ENCODE measurements at places on chromosomes 16 and 17. TPM values are rescaled to one million over a fixed set of nuclear protein-coding genes. Genes with fewer than 3 reads are reported as not detected.
A peak's percentile ranks its signal among the peaks of the same experiment; 100 is the strongest.

The STX1B gene
- polyA plus RNA-seq, result not detected

The KRTAP1-1 gene
- polyA plus RNA-seq, result not detected

The TBC1D3H gene
- not detected for polyA plus RNA-seq

GRCh38 chr16:11430601-11431317 lies 85.5 kb downstream of the RMI2 start:
- no peak for DNase-seq

GRCh38 chr17:42422412-42422957 lies 571 bp downstream of the CAVIN1 start:
- peak; percentile 56 for DNase-seq

The GRIN2A gene
- 0.19 TPM for polyA plus RNA-seq

DNA sequence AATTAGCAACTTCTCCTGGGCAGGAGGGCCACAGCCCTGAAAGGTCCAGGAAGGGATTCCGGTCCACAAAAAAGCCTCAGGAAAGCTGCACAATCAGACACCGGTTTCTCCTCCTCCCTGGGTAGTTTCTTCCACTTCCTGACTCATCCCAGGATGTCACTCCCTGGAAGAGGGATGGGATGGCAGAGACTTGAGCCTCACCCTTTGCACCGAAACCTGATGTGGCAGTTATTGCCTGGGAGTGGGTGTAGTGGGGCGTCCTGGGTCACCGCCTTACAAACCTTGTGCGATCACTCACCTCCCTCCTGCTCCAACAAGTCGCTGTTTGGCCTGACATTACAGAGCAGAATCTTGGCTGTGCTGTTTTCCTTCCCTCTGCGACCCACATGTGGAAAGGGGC lies 70.8 kb downstream of the LYRM1 start:
- no peak for DNase-seq

DNA sequence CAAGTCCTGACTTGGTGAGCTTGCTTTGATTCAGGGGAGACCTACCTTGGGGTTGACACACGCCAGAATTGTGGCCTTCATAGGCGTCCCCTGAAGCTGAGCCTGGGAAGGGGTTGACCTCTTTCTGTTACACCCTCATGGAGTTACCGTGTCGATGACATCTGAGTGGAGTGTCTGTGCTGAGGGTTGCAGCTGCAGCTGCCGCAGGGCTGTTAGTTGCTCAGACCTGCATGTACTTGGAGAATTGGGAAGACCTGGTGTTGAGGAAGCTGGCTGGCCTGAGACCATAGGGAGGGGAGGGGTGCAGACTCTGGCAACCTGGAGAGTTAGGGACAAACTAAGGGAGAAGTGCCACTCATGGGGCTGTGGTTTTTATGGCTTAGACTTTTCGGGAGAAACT lies 9.6 kb downstream of the GSE1 start:
- DNase-seq, result no peak

The SMPD3 gene
- 47.0 TPM for polyA plus RNA-seq

The VTN gene
- polyA plus RNA-seq, result 2.4 TPM

DNA sequence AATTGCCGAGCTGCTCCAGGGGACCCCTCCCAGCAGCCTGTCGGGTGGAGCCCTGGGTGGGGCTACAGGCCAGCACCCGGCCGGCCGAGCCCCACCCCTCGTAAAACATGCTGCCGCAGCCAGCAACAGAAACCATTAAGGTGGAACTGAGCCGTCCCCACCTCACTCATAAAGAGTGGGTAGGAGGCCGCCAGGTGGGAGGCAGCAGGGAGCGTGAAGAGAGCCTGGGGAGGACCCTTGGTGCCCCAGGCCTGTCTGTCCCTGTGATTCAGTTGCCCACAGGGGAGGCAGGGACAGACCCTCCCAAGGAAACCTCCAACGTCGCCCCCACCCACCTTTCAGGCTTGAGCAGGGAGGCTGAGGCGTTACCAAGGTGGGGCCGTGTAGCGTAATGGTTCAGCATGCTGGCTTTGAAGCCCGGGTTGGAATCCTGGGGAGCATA lies 8.4 kb downstream of the FOXN1 start:
- DNase-seq, result peak; percentile 58

DNA sequence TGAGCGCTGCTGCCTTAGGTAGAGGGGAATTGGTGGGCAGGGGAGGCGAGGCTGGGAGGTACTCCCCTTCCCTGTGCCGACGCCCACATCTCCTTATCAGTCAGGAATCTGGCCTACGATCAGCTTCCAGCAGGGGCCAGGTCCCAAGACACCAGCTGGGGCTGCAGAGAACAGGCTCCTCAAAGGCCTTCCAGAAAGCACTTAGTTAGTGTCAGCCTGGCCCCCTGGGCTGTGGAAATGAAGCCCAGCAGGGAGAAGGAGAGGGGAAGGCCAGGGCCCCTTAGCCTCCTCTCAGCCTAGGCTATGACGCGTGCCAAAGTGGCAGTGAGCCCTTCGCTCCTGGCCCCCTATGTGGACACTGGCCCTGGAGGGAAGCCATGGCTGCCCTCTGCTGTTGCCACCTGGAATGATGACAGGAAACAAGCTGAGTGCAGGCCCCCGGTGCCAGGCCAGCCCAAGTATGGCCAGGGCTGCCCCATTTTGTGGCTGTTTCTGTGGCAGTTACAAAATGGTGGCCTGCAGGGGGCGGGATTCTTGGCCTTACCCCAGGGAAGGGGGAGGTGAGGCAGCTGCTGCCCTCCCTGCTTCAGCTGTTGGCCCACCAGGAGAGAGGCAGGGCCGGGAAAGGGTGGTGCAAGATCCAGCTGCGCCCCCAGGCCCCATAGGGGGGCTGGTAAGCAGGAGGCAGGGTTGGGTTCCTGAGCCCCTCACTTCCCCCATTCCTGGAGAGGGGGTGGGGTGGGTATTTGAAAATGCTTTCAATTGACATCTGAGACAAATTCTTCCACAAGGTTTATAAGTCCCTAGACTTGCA lies 11.3 kb downstream of the TBX4 start:
- no peak for DNase-seq

DNA sequence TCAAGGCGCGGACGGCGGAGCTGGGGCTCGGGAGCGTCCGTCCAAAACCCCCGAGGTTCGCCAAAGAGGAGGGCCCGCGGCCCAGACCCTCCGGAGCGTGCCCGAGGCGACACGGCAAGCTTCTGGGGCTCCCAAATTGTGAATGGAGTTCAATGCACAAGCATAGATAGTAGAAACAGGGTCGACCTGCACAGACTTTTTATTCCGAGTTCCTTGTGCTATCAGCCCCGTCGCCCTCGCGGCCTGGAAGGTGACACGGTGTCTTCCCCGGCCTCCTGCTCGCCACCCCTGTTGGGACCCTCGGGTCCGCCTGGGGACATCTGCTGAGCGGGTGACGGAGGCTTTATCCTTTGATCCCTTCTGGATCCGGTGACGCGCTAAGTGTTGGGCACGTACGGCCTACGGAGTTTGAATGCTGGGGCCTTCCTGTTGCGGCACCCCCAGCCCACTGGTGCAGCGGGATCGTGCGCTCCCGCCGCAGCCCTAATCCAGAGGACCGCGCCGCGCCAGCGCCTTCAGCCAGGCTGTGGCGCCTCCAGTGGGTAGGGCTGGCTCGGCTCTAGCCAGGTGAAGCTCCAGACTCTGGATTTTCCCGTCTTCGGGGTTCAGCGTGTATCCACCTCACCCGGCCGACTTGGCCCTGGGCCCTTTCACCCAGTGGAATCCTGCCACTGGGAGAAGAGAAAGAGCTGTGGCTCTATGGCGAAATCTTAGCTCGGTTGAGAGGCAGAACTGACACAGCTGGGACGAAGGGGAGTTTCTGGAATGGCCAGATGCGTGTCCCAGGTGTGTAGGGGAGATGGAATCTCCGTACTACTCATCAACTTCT lies 17.0 kb upstream of the NTN1 start:
- no peak for DNase-seq

GRCh38 chr17:30597776-30598288 lies 120.6 kb downstream of the GOSR1 start:
- no peak for DNase-seq

DNA sequence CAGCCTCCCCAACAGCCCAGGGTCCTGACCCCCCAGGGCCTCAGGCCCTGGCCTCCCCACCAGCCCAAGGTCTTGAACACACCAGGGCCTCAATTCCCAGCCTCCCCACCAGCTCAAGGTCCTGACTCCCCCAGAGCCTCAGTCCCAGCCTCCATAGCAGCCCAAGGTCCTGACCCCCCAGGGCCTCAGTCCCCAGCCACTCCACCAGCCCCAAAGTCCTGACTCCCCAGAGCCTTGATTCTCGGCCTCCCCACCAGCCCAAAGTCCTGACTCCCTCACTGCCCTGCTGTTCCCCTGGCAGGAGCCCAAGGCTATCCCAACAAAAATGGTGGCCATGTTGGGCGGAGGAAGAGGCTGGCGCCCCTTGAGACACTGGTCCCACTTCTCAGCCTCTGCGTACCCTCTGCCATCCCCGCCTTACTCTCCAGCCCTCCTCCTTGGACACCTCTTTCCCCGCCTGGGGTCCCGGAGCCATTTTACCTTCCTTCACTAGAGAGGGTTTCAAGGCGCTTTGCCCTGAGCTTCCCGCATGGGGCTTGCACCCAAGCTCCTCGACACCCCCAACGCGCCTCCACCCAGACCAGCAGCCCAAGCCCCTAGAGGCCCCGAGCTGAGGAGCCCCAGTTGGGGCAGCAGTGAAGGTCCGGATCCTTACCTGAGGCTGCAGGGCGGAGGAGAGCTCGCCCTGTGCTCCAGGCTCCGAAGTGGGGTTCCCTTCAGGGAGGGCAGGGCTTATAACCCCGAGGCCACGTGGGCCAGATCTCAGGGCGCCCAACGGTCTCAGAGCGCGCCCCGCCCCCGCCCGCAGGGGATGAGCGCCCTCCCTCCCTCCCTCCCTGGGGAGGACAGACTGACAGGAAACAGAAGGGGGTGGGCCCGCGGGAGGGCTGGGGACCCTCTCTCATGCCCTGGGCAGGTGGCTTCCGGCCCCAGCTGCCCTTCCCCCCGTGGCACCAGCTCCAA lies 3.5 kb upstream of the TSPOAP1 start:
- no peak for DNase-seq

DNA sequence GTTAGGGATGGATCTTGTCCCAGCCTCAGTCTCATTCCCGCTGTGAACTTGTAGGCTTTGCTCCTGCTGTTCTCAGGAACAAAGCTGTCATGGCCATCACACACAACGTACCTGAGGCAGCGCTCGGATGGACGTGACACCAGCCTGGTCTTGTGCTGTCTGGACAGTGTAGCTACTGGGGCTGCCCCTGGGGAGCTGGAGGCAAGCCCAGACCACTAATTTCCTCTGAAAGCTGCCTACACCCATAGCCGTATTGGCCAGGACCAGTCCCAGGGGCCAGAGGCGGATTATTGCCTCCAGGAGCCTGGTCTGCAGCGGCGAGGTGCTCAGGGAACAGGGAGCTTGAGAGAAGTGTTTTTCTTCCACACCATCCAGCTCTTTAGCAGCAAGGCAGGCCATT lies 11.7 kb downstream of the ZNHIT3 start:
- DNase-seq, result no peak

DNA sequence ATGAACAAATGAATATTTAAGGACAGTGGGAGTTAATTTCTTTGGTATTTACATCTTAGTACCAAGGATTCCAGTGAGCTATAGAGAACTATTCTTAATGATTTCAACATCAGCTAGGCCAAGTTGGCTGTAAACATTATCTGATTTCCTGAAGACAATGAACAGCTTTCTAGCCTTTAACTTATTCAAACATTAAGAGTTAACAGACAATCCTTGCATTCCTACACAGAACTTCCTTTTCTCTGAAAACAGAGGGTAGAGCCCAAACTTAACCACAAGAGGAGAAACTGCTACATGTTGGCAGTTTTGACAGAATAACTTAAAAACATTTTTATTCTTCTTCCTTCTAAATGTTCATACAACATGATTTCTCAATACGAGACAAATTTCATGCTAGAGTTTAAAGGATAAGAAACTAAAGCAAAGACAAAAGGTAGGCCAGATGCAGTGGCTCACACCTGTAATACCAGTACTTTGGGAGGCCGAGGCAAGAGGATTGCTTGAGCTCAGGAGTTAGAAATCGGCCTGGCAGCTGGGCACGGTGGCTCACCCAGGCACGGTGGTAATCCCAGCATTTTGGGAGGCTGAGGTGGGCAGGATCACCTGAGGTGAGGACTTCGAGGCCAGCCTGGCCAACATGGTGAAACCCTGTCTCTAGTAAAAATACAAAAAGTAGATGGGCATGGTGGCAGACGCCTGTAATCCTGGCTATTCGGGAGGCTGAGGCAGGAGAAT lies 4.4 kb downstream of the CRLF3 start:
- no peak for DNase-seq

GRCh38 chr17:57281887-57282286 lies 25.6 kb downstream of the MSI2 start:
- no peak for DNase-seq

GRCh38 chr16:66474750-66475199 lies 47.7 kb downstream of the BEAN1 start:
- DNase-seq, result peak; percentile 59

- no peak for DNase-seq
Observed at GRCh38 chr17:21774263-21774662, 81.9 kb downstream of the KCNJ18 start.

The KRTAP1-5 gene
- not detected for polyA plus RNA-seq

- no peak for DNase-seq
Observed at GRCh38 chr16:79628988-79629387, 28.5 kb upstream of the MAF start.

The CMTM1 gene
- not detected for polyA plus RNA-seq

- DNase-seq, result no peak
Observed at GRCh38 chr16:50941681-50942080, 199.8 kb downstream of the CYLD start.

- no peak for DNase-seq
Observed at GRCh38 chr17:17947966-17948365, 24.2 kb downstream of the TOM1L2 start.

The SULT1A2 gene
- polyA plus RNA-seq, result 6.5 TPM

GRCh38 chr16:50442221-50442620 lies 73.4 kb upstream of the BRD7 start:
- no peak for DNase-seq

DNA sequence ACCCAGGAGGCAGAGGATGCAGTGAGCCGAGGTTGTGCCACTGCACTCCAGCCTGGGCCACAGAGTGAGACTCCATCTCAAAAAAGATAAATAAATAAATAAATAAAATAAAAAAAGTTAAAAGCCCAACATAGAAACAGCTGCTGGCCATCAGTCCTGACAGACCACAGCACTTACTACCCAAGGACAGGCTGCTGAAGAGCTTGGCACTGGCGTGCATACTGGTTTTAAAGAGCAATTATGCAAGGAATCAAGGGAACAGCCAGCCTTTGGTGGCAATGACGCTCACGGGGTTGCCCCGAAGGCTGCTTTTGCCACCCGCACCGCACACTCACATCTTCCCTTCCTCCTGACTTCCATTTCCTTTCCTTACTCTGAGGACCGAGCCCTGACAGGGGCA lies 4.2 kb downstream of the PLD6 start:
- no peak for DNase-seq

GRCh38 chr16:85461814-85462713 lies 151.1 kb upstream of the GSE1 start:
- DNase-seq, result peak; percentile 40
